ENCODE measurements at places on chromosomes 3 and 15.

DNA sequence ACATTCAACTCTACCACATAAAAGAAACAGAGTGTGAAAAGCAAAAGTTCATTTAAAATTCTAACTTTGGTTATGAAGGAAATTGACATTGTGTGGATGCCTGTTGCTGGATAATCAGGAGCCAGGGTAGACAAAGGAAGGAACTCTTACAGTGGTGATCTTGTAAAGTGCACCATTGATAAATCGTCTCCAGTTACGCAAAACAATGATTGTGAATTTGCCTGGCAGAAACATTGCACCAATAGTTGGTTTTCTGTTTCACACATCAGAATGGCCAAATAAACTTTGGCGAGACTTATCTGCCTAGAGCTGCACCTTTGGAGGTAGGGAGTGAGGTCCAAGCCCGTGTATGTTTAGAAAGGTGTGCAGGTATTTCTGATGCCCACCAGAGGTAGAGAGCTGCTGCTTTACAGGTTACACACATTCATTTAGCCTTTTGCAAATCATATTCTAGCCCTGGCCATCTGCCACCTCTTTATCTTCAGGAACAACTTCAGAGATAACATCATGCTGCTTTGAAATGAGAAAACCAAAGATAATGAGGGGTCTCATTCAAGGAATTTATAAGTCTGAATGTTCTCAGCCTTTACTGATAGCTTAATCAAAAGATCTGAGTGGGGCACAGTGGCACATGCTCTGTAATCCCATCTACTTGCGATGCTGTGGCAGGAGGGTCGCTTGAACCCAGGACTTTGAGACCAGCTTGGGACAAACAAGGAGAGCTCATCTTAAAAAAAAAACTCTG lies 47.4 kb upstream of the P3H2 start:
- no peak for DNase-seq

DNA sequence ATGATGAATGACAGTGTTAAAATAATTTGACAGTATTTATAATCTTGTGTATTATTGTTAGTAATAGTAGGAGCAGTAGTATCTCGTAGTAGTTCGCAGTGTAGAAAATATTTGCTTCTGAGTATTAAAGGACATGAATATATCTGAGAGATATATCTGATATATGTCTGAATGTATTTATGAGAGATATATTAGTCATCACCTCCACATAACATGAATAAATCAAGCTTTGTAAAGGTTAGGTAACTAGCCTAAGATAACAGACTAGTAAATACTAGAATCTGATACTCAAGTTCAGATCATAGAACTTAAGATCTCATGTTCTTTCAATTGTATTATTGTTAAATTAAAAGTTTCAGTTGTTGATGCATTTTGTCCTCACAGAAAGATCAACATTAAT lies 130.5 kb downstream of the UBE2E2 start:
- no peak for DNase-seq

GRCh38 chr3:133905376-133905775 lies 9.7 kb upstream of the RAB6B start:
- no peak for DNase-seq

DNA sequence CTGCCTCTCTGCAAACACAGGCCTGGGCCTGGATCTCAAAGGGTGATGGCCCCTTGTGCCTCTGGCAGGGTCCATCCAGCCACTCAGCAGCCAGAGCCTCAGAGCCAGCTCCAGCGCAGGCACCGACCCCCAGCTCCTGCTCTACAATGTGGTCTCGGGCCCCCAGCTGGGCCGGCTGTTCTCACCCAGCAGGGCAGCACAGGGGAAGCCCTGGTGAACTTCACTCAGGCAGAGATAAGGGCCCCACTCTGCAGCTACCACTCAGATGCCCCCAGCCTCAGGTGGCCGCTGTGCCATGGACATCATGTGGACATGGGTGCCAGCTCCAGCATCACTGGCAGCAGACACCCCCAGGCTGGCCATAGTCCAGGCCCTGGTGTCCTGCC lies 173.1 kb downstream of the TBC1D2B start:
- no peak for DNase-seq

- no peak for DNase-seq
Measured at GRCh38 chr15:36911322-36911944, 188.9 kb downstream of the MEIS2 start.

DNA sequence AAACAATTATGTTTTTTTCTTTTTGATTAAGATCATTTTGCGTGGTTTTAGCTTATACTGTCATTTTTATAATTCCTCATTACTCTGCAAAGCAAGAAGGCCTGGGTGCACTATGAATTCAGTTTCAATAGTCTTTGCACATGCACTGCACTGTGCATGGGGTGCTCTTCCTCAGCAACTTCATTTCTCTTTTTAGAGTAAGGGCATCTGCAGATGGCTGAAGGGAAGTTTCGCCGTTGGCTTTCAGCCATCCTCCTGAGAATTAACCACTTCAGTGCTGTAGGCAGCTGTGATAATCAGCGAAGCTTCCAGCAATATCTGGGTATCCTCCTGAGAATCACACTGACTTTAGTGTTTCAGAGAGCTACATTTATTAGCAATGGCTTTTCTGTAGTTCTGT lies 284.8 kb downstream of the GBE1 start:
- DNase-seq, result no peak

DNA sequence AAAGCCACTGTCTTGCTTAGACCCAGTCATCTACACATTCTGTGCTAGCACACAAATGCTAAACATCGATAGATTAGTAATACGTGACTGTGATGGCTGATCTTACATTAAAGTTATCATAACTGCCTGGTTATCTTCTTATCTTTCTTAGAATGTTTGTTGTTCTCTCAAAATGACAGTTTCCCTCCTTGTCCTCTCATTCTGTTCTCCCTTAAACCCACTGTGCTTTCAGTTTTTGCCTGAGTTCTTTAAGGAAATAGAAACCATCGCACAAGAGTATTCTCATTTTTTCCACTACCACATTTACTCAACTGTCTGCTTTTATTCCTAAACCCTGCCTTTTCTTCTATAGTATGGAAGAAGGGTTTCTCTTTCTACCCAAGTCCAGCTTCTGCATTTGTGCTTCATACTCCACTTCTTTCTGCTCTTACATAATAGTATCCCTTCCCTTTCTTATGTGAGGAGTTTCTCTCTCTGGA lies 17.1 kb downstream of the STX19 start:
- DNase-seq, result no peak

- DNase-seq, result no peak
Measured at GRCh38 chr3:95750097-95750496, 1064.3 kb upstream of the EPHA6 start.

- no peak for DNase-seq
Measured at GRCh38 chr3:38111696-38112377, 25.1 kb downstream of the ACAA1 start.

- DNase-seq, result no peak
Measured at GRCh38 chr15:69422336-69422895, 8.3 kb downstream of the KIF23 start.

- DNase-seq, result no peak
Measured at GRCh38 chr15:88012233-88012632, 244.3 kb downstream of the NTRK3 start.

- DNase-seq, result no peak
Measured at GRCh38 chr3:142944342-142944741, 19.1 kb downstream of the PAQR9 start.

DNA sequence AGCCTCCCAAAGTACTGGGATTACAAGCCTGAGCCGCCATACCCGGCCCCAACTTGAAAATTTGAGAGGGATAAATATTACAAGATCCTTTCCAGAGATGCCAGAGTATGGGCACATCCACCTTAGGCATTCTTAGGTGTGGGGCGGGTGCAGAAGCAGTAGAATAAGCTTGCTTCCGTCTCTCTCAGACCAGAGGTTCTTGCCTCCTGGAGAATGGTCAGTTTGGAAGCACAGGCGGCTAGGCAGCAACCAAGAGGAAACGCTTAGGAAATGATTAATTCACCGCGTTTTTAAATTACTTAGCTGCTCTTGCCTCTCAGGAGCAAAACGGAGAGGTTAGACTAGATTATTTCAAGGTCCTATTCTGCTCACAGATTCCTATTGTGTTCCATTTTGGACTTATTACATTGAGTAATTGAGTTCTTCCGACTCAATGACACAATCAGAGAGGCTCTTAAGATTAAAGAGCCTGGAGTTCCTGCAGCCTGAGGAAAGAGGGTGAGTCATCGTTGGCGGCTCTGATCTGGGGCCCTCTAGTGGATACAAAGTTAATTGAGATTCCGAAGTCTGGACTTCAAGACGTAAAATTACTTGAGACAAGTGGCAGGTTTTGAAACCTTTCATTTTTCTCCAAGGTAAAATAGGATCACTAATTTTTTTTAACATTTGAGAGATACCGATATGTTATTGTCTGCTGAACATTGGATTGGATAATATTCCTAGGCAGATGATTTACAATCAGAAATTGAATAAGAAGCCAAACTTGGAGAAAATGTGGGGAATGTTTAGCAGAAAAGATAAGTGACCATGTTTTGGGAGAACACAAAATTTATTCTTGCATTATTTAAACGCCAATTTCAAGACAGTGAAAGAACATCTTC lies 5.8 kb upstream of the TOPAZ1 start:
- peak; percentile 77 for DNase-seq

DNA sequence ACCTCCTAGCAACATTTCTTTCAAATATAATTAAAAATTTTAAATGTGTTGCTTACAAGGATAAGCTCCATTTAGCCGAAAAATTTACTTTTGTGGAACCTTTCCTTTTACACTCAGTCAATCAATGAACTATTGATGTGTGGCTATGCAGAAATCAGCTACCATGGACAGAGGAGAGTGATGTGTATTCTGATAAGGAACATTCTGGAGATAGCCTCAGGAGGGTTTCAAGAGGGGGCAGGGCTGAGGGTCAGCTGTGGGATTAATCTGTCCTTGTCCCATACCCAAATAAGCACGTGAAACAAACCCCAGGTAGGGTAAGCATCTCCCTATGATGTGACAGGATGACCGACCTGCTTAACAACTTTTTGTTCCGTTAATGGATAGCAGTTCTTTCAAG lies 192.6 kb upstream of the PROK2 start:
- no peak for DNase-seq

DNA sequence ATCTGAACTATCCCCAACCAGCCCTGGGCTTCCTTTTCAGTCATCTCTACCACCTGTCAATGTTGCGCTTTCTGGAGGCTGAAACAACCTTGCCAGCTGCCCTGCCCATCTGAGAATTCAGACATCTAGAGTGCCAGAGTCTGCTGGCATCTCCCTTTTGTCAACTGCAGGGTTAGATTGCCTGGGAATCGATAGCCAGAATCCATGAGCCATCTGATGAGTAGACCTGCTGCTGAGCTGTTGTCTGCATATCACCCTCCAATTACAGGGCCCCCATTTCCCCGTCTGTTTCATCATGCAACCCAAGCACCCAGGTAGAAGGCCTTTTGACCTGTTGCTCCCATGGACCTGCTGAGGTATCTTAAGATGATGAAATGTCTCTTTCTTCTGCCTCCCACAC lies 280.1 kb downstream of the EPHB1 start:
- DNase-seq, result no peak

DNA sequence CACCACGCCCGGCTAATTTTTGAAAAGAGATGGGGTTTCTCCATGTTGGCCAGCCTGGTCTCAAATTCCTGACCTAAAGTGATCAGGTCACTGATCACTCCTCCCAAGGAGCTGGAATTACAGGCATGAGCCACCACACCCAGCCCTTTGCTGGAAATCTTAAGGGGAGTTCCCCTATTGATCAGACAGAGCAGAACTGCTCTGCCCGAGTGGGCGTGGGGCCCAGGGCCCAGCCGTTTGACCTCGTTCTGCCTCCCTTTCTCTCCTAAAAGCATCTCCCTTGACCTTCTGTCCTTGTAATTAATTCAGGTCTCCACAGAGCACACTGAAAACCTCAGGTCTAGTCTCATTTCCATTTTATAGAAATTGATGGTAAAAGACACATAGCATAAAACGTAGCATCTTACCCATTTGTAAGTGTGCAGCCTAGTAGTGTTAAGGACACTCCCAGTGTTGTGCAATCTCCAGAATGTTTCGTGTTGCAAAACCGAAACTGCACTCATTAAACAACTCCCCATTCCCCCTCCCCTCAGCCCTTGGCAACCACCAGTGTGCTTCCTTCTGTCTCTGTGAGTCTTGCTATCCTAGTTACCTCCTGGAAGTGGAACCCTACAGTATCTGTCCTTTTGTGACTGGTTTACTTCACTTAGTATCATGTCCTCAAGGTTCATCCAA lies 89.3 kb downstream of the SLCO3A1 start:
- peak; percentile 93 for DNase-seq

DNA sequence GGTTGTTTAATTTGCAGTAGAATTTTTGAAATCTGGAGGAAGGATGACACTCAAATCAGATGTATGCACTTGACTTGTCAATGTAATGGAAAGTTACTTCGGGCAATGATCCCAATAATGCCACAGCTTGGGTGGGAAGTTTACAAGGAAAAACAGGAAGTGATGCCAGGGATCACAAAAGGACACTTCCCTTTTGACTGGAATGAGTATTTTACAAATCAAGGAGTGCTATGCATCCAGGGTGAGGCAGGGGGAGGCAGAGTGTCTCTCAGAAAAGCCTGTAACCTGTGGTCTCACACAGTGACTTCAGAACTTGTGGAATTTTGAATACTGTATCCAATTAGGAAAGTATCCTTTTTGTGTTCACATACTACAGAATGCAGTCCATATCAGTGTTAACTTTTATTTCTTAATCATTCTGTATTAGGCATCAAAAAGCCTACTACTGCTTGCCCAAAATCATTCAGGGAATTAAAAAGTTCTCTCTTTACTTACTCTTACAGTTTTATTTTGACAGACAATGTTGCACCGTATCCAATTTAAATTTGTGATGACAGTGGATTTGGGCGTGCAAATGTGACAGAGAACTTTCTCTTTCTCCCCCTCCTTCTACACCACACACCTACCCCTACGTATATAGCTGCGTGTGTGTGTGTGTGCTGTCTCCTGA lies 445.1 kb downstream of the MECOM start:
- no peak for DNase-seq

DNA sequence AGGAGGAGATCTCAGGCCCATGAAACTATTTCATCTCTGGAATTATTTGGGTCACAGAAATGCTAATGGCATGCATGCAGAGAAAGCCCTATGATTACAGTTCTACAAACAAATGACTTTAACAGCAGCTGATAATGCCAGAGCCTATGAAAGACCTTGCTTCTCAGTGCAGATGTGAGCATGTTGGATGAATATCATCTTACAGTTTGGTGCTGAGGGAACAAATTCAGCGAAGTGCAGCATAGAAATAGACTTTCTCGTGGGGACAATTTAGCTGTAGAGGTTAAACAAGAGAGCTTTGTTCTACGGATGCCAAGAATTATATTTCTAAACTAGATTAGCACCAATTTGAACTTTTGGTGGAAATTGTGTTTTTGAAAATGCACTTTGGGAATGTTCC lies 27.7 kb downstream of the PTX3 start:
- no peak for DNase-seq

All from fibroblast of the conjunctiva (primary cell).